ENCODE measurements at places on chromosomes 3 and 15. TPM values are rescaled to one million over a fixed set of nuclear protein-coding genes. Genes with fewer than 3 reads are reported as not detected.

- no peak for DNase-seq
Observed at GRCh38 chr3:31165399-31165860, 271.0 kb upstream of the GADL1 start.

- DNase-seq = peak; percentile 9
Observed at GRCh38 chr3:146803745-146804144, 198.6 kb upstream of the PLSCR5 start.

GRCh38 chr3:160185751-160186150 lies 39.5 kb upstream of the C3orf80 start:
- DNase-seq = no peak

Gene ZNF662
- total RNA-seq = not detected

Gene PLCL2
- 5.8 TPM for total RNA-seq

Gene MAP1A
- 32.9 TPM for total RNA-seq

Gene SH3GL3
- total RNA-seq = 2.0 TPM

Gene SAMMSON
- total RNA-seq = not detected

Gene CCDC174
- total RNA-seq = 7.7 TPM

Gene RBMS3
- total RNA-seq = 6.5 TPM

Gene FBLN2
- total RNA-seq = not detected

Gene PRR20G
- not detected for total RNA-seq

Data from H4 (cell line).